ENCODE measurements at places on chromosomes 6 and 20.

- no peak for DNase-seq
Measured at GRCh38 chr6:133245007-133245406, 3.9 kb downstream of the EYA4 start.

DNA sequence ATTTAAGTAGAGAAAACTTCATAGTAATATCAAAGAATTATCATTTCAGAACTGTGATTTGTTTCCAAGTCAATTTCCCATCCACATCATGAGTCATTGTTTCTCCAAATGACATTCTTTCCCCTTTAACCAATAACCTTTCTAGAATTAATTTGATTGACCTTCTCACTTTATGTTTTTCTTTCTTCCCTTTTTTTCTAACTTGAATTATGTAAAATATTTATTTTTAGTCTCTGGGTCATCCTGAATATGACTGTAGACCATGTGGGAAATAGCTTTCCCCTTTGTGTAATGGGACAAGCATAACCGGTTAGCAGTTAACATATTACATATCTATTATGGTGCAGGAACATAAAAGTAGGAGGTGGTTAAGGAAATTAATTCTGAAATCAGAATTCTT, 291.1 kb downstream of the GJA1 start:
- no peak for DNase-seq

DNA sequence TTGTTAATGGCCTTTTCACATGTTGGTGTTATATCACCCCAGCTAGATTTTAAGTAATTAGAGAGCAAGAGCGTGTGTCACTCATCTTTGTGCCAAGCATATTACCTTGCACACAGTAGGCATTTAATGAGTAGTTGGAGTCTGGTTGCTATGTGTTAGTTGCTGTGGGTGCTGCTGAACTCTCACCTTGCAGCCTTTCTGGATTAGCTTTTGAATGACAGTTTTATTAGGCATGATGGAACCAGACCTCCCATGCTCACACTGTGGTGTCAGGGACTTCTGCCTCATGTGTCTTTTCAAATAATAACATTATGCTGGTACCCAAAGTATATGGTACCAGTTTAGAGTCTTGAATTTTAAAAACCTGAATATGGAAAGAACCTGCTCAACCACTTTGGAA, 55.9 kb downstream of the TRAF3IP2 start:
- DNase-seq: no peak

DNA sequence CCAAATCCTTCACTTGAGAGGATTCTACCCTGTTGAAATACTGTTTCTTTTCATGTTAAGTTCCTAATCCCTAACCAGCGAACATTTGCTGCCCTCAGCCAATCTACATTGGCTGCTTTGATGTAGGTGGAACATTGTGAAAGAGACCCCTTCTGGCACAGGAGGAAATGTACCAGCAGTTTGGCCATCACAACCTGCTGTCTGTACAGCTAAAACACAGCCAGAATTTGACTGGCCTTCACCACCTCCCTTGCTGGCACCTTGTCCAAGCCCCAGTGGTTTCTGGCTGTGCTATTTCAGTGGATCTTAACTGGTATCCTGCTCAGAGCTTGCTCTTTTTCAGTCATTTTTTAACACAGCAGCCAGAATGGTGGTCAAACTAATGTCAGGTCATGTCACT, 202.1 kb upstream of the EPHA7 start:
- DNase-seq: no peak

DNA sequence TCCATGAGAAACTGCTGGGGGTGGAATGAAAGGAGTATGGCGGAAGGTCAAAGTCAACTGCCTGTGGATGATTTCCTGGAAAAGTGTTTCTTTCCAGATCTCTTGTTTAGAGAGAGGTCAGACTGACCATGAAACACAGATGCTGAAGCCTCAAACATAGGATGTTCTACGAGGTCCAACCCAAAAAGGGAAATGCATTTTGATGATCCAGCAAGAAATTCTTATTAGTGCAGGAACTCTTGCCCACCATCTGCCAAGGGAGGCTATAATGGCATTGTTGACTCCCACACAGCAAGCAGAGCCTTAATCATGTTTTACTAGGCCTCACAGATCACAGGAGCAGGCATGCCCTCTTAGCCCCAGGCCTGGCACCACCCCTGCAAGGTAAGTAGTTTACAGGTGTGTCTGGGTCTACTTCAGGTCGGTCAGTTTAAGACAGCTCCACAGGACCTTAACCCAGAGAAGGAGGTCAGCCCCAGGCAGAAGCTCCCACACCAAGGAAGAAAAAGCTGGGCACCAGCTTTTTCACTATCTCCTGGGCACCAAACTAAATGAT, 67.6 kb upstream of the CNKSR3 start:
- DNase-seq: no peak

DNA sequence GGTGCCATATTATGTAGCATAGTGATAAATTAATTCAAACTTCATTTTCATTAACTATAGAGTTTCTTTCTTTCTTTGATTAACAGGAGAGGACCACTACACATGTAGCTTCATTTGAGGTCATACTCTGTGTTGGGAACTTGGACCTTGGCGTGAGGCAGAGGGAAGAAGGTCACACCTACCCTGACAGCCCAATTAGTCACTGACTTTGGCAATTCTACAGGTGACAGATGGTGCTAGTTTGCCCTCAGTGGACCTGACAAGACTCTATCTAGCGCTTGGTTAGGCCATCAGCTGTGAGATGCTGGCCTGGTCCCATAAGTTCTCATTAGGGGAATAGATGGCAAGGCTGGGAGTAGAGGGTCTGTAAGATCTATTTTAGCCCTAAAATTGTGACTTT, 14.2 kb downstream of the SLX4IP start:
- DNase-seq: no peak

DNA sequence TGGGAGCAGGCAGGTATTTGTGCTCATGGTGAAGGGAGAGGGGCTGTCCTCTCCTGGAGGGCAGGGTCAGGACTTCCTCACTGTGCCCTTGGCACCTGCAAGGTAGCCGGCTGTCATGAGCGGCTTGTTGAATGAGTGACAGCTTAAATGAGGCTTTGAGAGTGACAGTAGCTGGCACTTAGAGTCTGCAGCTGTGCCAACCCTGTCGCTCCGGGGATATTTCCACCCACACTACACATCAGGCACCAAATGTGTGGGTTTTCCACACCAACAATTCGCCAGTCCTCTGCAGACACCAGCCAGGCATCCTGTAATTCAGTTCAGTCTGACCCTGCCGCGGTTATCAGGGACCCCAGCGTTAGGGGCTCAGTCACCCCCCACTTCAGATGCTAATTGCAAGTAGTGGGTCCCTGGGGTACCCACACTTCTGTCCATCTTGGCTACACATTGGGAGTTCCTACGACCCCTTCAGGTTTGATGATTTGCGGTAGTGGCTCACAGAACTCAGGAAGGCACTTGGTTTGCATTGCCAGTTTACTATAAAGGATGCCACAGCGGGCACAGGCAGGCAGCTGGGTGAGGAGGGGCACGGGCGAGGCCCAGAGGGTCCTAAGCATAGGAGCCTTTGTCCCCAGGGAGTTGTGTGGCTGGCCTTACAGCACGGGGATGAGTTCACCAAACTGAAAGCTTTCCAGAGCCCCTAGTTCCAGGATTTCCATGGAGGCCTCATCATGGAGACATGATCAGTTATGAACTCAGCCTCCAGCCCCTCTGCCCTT, 9.1 kb downstream of the MTG2 start:
- DNase-seq: no peak

DNA sequence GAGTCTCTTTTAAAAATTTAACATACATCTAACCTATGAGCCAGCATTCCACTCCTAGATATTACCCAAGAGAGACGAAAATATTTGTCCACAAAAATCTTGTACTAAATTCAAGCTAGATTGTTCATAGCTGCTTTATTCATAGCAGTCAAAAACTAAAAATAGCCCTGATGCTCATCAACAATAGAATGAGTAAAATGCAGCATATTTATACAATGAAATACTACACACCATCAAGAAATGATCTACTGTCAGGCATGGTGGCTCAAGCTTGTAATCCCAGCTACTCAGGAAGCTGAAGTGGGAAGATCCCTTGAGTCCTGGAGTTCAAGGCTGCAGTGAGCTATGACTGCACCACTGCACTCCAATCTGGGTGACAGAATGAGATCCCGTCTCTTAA, 22.0 kb upstream of the SRC start:
- DNase-seq: no peak

- DNase-seq: no peak
Measured at GRCh38 chr6:41051873-41052272, 1.1 kb upstream of the APOBEC2 start.

- no peak for DNase-seq
Measured at GRCh38 chr6:7671076-7671475, 54.8 kb upstream of the BMP6 start.

GRCh38 chr6:147421903-147422302, 86.6 kb upstream of the SAMD5 start:
- DNase-seq: no peak

DNA sequence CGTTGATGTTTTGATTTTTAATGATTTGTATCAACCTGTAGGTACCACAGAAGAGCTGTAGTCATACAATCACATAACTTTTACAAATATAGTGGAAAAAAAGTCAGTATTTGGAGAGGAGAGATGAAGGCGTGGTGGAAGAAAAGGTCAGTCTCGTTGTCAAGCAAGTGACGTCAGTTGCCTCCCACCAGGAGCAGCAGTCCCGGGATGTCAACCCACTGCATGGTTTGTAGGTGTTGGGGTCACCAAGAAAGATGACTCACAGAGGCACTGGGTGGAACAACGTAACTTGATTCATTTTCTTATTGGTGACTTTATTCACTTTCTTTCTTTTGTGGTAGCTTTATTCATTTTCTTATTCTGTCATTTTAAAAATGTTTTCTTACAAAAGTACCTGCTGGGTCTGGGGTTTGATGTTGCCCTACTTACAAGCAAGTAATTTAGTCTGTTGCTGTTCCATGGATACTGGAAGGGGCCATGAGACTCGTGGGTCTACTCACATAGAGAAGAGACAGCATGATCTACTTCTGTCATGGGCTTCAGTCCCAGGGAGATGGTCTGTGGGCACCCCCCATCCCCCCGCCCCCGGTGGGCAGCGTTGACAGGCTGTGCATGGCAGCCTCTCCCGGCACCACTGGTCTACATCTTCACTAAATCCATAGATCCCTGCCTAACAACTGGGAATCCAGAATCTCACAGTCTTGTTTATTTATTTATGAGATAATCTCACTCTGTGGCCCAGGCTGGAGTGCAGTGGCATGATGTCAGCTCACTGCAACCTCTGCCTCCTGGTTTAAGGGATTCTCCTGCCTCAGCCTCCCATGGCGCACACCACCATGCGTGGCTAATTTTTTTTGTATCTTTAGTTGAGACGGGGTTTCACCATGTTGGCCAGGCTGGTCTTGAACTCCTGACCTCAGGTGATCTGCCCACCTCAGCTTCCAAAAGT, 36.4 kb upstream of the SYNJ2 start:
- DNase-seq: no peak

DNA sequence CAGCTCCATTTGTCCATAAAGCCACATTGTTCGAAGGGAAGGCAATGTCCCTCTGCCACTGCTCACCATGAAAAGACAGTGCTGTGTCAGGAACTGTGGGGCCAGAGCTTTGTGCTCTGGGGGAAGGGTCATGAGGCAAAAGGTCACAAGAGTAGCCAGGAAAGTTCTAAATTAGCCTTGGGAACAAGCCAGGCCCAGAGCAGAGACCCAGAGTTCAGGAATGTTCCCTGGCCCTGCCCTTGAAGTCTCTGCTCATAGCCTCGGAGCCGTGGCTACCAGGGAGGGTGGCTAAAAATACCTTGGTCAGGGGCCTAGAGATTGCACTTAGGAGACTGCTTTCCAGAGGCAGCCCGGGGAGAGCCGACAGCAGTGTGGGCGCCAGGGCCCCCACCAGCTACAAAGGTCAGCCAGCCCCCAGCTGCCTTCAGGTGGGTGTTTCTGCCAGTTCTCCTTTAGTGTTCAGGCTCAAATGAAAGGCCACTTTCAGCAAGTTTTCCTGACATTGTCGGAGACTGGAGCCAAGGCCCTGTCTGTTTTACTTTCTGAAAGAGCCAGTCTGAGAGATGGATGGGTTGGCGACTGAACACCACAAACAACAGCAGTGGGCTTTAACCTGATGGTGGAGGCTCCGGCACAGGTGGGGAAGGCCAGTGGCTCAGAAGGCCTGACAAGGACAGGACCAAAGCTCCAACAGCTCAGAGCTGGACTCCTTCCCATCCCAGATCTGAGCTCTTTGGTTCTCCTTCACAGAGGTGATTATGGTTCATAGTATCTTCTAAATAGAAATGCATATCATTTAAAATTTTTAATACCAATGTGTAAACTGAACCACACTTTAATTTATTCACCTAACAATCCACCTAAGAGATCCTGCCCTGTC, 76.2 kb downstream of the CDH26 start:
- no peak for DNase-seq

GRCh38 chr6:158389193-158389919, 77.1 kb downstream of the TULP4 start:
- no peak for DNase-seq

DNA sequence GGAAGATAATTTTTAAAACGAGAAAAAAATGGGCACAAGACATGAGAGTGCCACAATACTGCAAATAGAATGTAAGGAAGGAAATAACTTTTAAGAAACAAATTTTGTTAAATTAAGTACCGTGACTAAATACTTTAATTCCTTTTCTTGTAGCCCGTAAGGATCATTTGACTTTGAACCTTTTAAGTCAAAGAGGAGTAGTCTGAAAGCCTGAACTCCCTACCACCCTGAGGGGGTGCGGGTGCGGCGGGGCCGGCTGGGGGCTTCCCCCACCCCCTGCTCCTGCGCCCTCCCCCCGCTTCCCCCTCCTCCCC, 231 bp upstream of the PHACTR2 start:
- DNase-seq: no peak

DNA sequence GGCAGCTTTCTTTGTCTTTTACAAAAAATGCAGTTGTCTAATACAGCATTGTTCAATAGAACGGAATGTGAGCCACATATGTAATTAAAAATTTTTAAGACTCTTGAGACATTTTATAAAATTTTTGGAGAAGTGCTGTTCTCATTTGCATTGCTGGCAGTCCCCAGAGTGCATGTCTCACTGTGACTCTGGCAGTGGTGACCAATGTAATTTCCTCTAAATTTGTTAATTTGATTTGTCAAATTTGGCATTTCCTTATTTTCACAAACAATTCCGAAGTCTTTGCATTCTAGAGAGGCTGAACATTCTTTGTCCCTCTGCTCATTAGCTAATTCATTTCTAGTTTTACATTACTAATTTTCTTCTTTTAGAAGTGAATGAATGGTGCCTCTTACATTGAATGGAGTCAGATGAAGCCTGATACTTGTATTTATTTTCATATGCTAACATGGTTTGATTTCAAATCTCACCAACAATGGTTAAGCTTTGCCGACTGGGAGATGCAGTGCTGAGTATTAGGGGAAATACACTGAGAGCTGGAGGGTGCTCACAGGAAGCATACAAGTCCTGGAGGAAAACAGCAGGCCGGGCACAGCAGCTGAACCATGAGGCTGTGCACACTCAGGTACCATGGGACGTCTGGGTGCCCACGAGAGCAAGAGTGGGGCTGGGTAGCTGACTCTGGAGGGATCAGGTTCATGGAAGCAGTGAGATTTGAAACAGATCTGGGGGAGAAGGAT, 68.5 kb upstream of the ARMC2 start:
- no peak for DNase-seq

GRCh38 chr6:75142721-75143120, 63.1 kb downstream of the COL12A1 start:
- DNase-seq: no peak
